ENCODE measurements at places on chromosomes 4 and X. TPM values are rescaled to one million over a fixed set of nuclear protein-coding genes. Genes with fewer than 3 reads are reported as not detected.

The DTHD1 gene
- 2.1 TPM for total RNA-seq

The MAP9 gene
- 33.2 TPM for total RNA-seq

The CASP3 gene
- 54.3 TPM for total RNA-seq

The RAB40A gene
- total RNA-seq, result 2.2 TPM

The RHOH gene
- 0.18 TPM for total RNA-seq

The UCP1 gene
- total RNA-seq, result not detected

DNA sequence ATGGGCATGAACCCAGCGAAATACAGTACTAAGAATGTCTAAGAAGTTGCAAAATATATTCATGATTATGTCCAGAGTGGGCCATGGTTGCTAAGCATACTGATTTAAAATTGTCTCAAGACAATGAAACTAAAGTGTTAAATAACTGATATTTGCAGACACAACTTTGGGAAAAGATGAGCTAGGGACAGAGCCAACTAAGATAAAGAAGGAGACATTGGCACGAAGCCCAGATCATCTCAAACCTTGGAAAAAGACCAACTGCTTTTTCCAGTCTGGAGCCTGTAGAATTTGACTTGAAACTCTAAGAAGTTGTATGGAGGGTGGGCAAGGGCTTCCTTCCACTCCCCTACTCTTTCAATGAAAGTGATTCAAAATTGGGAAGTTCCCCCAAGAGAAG is 108.5 kb upstream of the GLRA2 start:
- no peak for DNase-seq

DNA sequence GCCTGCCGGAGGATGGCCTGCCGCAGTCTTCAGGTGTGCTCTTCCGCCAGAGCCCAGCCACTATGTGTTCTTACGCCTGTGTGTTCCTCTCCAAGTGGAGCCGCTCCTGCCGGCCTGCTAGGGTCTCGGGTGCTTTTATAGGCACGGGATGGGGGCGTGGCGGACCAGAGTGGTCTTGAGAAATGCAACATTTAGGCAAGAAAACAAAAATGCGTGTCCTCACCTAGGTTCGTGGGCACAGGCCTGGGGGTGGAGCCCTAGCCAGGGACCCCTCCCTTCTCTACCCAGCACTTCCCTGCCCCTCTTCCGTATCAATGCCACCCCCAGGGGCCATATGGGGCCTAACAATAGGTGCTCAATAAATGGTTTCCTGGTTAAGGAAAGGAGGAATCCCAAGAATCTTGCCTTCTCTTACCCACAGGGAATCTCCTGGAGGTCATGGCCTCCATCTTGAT is 34.4 kb upstream of the LRBA start:
- DNase-seq, result no peak

- DNase-seq, result no peak
Measured at GRCh38 chrX:276581-277201, 4.5 kb upstream of the PLCXD1 start.

DNA sequence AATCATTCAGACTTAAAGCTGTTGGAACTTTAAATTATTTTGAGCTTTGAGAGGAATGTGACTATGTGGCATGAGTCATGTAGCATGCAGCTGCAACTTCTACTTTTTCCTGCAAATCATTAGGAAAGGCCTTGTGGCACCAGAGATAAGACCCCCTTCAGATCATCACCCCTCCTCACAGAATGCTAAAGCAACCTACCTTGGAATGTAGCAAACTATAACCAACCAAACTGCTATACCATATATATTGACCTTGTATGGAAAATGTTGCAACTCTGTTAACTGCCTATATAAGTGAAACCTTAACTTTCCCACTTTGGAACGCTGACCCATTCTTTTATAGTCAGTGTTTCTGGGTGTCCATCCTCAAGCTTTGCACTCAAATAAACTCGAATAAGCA is 32.0 kb downstream of the ATXN3L start:
- no peak for DNase-seq

GRCh38 chr4:112058433-112058832 is 86.8 kb upstream of the FAM241A start:
- no peak for DNase-seq

DNA sequence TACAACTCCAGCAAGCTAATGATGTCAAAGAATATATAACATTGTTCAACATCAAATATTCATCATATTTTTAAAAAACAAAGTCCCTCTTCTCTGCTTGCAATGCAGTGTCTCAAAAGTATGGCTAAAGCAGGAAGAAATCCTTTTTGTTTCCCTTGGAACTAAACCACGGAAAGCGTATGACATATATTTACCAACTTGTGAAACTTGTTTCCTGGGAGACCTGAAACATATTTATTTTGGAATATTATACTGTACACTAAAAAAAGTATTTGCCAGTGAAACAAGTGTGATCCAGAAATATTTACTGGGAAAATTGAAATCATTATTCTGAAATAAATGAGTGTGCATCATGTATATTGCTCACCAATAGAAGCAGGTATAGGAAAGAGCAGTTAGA is 156.0 kb upstream of the ANKRD50 start:
- no peak for DNase-seq

DNA sequence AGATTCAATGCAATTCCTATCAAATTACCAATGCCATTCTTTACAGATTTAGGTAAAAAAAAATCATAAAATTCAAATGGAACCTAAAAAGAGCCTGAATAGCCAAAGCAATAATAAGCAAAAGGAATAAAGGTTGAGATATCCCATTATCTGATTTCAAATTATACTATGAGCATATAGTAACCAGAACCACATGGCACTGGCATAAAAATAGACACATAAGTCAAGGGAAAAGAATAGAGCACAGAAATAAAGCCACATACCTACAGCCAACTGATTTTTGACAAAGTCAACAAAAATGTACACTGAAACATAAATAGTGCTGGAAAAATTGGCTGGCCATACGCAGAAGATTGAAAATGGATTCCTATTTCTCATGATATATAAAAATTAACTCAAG is 853.7 kb downstream of the FAT4 start:
- no peak for DNase-seq

DNA sequence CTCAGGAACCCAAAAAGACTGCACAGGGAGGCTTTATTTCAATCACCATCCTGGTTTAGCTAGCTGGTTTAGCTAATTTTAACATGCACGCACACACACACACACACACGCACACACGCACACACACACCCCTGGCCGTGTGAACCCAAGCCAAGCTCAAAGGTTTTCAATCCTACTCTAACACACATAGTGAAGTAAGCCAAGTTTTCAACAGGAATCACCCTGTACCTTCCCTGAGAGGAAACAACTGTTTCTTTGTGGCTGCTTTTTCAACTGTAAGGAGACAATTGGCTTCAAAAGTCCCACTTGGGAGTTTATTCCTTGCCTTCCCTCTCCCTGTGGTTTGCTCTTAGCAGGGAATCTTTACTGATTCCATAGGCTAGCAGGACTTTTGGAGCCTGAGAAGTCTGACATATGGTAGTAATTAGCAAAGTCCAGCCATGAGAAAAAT is 98.9 kb upstream of the BMP3 start:
- no peak for DNase-seq

DNA sequence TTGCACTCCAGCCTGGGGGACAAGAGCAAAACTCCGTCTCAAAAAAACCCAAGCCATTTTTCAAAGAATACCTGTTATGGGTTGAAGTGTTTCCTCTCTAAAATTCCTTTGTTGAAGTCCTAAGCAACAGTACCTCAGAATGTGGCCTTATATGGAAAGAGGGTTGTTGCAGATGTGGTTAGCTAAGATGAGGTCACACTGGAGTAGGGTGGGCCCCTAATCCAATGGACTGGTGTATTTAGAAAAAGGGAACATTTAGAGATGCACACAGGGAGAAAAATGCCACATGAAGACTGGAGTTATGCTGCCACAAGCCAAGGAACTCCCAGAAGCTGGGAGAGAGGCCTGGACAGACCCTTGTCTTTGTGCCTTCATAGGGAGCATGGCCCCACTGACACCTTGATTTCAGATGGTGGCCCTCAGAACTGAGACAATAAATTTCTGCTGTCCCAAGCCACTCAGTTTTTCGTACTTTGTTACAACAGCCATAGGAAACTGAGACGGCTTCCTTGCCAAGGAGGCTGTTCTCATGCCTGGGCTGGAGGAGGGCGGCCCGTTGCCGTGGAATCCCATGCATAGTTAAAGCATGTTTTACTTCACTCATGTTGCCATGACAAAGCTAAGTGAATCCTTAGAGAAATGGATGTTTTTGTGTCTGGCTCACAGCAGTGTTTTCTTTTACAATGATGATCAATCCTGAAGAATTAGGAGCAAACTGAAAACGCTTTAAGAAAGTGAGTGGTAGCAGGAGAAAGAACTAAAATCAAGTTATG is 16.5 kb downstream of the TRAPPC2 start:
- no peak for DNase-seq

DNA sequence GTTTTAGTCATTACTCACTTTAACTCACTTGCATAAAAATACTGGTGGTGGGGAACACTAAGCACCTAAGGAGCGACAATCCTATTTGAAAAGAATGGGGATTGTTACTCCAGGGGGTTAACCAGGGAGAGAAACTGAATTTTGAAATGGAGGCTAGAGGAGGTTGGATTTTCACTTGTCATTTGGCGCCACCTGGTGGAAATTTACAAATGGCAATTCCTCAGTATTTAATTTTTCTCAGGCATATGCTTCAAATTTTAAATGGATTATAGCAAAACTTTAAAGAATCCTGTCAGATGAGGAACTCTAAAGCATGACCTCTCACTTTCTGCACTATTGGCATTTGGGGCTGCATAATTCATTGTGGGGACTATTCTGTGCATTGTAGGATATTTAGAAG is 2.7 kb upstream of the GEMIN8 start:
- DNase-seq, result peak; percentile 37

- no peak for DNase-seq
Measured at GRCh38 chrX:139758809-139759208, 50.8 kb upstream of the MCF2 start.

DNA sequence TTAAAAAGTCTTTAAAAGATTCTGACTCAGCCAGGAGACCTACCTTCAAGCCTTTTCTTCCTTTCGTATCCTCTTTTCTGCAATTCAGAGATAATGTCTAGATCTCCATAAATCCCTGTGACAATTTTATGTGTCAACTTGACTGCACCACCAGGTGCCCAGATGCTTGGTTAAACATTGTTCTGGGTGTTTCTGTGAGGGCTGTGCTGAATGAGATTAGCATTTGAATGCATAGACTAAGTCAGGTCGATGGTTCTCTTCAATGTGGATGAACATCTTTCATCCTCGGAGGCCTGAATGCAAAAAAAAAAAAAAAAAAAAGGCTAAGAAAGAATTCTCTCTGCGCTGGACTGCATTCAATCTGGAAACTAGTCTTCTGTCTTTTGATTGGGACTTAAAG is 1082.7 kb downstream of the NLGN4X start:
- DNase-seq, result no peak

Measured in cerebellum (tissue), 4 donors.